Tibial nerve (tissue), 4 donors: ENCODE measurements at places on chromosomes 2 and 18. TPM values are rescaled to one million over a fixed set of nuclear protein-coding genes. Genes with fewer than 3 reads are reported as not detected.

The ONECUT2 gene
- under 0.01 TPM for total RNA-seq

The AP1S3 gene
- total RNA-seq, result not detected

The ACTG2 gene
- total RNA-seq, result 16.2 TPM

The PLB1 gene
- total RNA-seq, result 2.3 TPM

The CABLES1 gene
- total RNA-seq, result 17.3 TPM

GRCh38 chr2:17544256-17544655 is 3.8 kb downstream of the VSNL1 start:
- H3K4me3 ChIP-seq, result no peak overlapping the region
- no peaks in the 10 kb centered on the region for H3K36me3 ChIP-seq
- no peaks in the 10 kb centered on the region for H3K27me3 ChIP-seq
- no peaks in the 10 kb centered on the region for H3K4me1 ChIP-seq
- no peak for DNase-seq

GRCh38 chr2:122652670-122653069 is 897.2 kb downstream of the TSN start:
- no peak for DNase-seq

- H3K4me1 ChIP-seq, result no peaks in the 10 kb centered on the region
- DNase-seq, result peak; percentile 43
- peaks cover 9% of the 10 kb centered on the region for H3K36me3 ChIP-seq
- peak overlapping the region; percentile 75 for H3K4me3 ChIP-seq
Observed at GRCh38 chr2:86623043-86623493, 597 bp downstream of the RNF103 start.

DNA sequence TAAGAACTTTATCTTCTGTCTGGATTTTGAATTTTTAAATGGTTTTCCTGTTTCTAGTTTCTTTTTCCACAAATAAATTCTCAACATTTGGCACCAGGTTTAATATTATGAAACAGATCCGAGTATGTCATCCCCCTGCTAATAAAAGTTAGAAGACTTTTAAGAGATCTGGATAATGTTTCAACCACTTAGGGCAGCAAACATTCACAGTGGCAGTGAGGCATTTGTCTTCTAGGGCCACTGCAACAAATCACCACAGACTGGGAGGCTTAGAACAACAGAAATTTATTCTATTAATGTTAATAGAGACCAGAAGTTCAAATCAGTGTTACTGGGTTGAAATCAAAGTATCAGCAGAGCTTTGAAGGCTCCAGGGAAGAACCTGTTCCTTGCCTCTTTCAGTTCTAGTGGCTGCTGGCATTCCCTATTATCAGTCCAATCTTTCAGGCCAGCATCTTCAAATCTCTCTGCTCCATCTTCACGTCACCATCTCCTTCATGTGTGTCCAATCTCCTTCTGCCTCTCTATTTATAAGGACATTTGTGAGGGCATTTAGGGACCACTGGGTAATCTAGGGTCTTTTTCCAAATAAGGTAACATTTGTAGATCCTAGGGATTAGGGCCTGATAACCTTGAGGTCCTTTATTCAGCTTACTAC is 23.4 kb downstream of the ACSL3 start:
- no peaks in the 10 kb centered on the region for H3K27me3 ChIP-seq
- no peaks in the 10 kb centered on the region for H3K36me3 ChIP-seq
- peaks cover 11% of the 10 kb centered on the region for H3K4me1 ChIP-seq
- no peak overlapping the region for H3K4me3 ChIP-seq

GRCh38 chr2:7368211-7368610 is 451.0 kb downstream of the RNF144A start:
- no peak overlapping the region for H3K27ac ChIP-seq
- H3K27me3 ChIP-seq, result no peaks in the 10 kb centered on the region
- DNase-seq, result no peak
- no peak overlapping the region for H3K4me3 ChIP-seq
- H3K4me1 ChIP-seq, result no peaks in the 10 kb centered on the region

DNA sequence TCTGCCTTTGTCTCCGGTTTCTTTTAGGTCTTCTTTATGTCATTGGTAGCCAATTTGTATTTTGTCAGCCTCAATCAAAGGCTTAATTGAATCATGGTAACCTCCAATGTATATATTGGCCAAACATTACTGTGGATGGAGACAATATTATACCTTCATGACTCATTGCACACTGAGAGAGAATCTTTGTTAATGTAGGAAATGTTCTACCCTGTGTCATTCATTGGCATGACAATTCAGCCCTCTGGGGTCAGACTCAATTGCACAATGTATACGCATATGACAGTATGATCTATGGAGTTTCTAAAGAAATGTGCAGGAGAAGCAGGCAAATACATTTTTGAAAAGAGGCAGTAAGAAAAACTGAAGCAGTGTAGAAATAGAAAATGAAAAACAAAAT is 162.6 kb downstream of the PDE11A start:
- H3K36me3 ChIP-seq, result no peaks in the 10 kb centered on the region
- no peak overlapping the region for H3K27ac ChIP-seq
- H3K4me3 ChIP-seq, result no peak overlapping the region
- DNase-seq, result no peak
- H3K27me3 ChIP-seq, result no peaks in the 10 kb centered on the region

DNA sequence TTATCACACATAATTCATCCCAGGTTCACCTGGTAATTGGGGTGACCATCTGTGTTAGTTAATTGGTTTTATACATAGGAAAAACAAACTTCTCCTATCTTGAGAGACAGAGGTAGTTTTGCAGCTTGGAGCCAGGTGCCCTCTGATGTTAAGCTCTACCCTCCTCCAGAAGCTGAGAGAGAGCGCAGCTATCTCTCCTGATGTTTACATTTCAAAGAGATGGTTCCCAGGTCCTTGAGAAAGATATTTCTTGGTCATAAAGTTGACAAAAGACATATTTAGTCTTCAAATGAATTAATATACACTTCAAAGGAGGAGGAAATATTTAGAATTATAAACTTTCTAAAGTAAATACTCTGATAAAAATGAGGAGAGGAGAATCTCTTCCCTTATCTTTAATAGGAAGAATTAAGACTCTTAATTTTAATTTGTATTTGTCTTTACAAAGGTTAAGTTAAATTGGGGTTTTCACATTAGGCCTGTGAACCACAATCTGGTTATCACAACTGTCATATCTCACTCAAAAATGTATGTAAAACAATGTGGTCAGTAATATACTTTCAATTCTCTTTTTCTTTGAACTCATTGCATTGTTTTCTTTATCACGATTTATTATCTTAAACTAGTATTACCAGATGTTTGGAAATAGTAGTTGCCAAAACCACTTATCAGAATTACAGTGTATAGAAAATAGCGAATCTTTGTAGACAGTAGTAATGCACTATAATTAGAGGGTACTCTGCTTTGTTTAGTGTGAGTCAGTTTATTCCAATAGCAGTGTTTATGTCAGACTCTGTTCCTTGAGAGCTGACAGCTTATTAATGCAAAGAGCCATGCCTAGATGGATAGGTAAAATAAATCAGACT is 26.8 kb downstream of the SERPINB4 start:
- H3K27me3 ChIP-seq, result no peaks in the 10 kb centered on the region
- no peak for DNase-seq
- no peak overlapping the region for H3K4me3 ChIP-seq
- H3K27ac ChIP-seq, result no peak overlapping the region
